ENCODE measurements at places on chromosomes 5 and 9.

GRCh38 chr9:5840788-5841187 is 7.9 kb upstream of the ERMP1 start:
- no peak for DNase-seq

- no peak for DNase-seq
These were observed 51.7 kb downstream of the SH3PXD2B start for GRCh38 chr5:172402531-172403188.

GRCh38 chr5:94524841-94525697 is 93.3 kb downstream of the KIAA0825 start:
- DNase-seq, result no peak

DNA sequence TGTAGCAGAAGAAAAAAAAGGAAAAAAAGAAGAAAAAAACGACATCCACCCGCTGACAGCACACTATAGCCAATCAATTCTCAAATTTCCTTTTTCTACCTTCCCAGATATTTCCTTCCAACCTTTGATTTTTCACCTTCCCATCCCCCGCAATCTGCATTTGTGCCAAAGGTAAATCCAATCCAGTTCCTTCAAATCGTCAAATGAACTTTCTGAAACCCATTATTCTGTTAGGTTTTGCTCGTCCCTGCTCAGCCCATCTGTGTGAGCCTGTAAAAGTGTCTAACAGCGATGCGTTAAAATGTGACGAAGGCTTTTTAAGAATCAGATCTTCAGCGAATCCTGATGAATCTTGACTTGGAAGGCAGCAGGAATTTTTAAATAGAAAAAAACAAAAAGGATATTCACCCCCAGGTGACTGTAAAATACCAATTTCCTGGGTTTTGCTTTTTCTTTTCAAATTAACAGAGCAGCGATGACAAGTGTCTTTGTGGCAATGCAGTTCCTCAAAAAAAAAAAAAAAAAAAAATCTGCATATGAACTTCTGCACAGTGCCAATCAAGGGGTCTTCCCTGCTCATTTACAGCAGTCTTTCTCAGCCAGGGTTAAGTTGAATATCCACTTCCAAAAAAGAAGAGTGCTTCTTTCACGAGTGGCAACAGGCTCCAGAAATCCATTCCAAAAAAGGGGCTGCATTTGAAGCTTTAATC is 367 bp upstream of the SHC3 start:
- no peak for DNase-seq

GRCh38 chr5:6910950-6911349 is 197.7 kb downstream of the TENT4A start:
- DNase-seq, result no peak

GRCh38 chr5:435156-435790 is 7.7 kb upstream of the EXOC3 start:
- DNase-seq, result no peak

GRCh38 chr9:94577571-94577970 is 16.1 kb downstream of the FBP2 start:
- no peak for DNase-seq

DNA sequence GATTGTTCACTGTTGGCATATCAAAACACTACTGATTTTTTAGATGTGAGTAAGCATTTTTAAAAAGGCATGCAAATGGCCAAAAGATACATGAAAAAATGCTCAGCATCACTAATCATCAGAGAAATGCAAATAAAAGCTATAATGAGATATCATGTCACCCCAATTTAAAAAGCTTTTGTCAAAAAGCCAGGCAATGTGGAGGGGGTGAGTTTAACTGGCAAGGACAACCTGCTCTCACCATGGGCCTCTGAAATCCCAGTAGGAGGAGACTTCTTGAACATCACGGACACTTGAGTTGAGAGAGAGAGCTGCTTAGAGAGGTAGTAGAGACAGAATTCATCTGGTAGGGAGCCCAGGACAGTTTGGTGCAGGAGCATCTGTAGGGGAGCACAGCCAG is 347.1 kb upstream of the MPDZ start:
- DNase-seq, result no peak

- no peak for DNase-seq
These were observed 23.6 kb upstream of the CERCAM start for GRCh38 chr9:128396970-128397613.

DNA sequence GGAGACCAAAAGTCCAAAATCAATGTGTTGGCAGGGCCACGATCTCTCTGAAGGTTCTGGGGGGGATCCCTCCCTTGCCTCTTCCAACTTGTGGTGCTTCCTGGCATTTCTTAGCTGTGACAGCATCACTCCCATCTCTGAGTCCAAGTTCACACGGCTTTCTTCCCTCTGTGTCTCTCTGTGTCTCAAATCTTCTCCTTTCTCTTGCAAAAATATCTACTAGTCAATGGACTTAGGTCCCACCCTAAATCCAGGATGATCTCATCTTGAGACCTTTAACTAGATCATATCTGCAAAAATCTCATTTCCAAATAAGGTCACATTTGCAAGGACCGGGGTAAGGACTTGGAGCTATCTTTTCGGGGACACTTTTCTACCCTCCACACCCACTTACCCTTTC is 186.1 kb downstream of the HSD17B3 start:
- no peak for DNase-seq

GRCh38 chr5:36505021-36505420 is 101.4 kb upstream of the SLC1A3 start:
- no peak for DNase-seq

- no peak for DNase-seq
These were observed 198.7 kb upstream of the C9orf72 start for GRCh38 chr9:27771803-27772545.

- DNase-seq, result no peak
These were observed 56.2 kb upstream of the LPAR1 start for GRCh38 chr9:111094433-111094924.

DNA sequence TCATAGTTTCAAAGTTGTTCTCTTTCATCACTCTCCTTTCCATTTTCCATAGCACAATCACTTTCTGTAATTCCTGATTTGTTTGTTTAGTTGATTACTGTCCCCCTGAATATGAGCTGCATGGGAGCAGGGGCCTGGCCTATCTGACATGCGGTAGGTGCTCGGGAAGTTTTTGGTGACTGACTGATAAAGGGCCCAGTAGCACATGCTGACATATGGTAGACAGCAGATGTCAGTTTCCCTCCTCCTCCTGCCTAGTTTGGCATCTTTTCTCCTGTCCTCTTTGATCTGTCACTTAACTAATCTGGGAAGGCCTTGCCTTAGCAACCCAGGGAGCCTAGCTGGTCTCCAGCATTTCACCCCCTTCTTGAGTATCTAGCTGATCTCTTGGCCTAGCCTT is 14.4 kb downstream of the GALNT12 start:
- no peak for DNase-seq

DNA sequence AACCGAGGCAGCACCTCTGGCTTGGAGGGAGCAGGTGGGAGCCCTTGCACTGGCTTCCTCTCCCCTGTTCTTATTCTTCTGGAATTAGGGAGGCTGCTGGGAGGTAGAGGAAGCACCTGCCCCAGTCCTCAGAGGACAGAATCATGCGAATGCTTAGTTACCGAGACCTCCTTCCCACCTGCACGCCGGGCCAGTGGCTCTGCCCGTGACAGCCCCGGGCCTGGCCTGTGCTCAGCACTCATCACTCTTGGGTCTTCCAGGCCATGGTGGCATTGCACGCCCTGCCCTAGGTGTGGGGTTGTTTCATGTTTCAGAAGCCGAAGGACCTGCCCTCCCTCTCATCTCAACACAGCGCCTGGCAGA is 45.3 kb upstream of the NKD2 start:
- no peak for DNase-seq

DNA sequence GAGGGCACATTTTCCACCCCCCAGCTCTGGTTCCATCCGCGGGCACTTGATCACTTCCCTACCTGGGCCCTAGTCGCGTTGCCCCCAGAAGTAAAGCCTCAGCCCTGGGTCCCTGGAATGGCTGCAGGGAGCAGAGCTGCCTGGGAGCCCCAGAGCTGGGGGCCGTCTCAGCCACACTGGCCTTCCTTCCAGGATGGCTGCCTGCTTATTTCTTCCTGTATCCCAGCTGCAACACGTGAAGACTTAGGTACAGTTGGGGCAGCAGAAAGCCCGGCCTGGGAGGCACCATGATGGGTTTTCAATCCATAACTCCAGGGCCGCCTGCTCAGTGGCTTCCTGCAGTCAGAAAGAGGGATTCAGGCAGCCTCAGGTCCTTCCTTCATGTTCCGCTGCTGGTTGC is 232.3 kb downstream of the IRX2 start:
- no peak for DNase-seq

- DNase-seq, result no peak
These were observed 1654.2 kb upstream of the WWC1 start for GRCh38 chr5:166637295-166637694.

GRCh38 chr5:76710991-76711390 is 4.9 kb upstream of the F2R start:
- no peak for DNase-seq

- DNase-seq, result no peak
These were observed 36.1 kb upstream of the COL5A1 start for GRCh38 chr9:134605351-134605965.

- no peak for DNase-seq
These were observed 26.7 kb downstream of the NCBP1 start for GRCh38 chr9:97660340-97660739.

- DNase-seq, result no peak
These were observed 1.6 kb downstream of the FABP6 start for GRCh38 chr5:160230686-160231527.

DNA sequence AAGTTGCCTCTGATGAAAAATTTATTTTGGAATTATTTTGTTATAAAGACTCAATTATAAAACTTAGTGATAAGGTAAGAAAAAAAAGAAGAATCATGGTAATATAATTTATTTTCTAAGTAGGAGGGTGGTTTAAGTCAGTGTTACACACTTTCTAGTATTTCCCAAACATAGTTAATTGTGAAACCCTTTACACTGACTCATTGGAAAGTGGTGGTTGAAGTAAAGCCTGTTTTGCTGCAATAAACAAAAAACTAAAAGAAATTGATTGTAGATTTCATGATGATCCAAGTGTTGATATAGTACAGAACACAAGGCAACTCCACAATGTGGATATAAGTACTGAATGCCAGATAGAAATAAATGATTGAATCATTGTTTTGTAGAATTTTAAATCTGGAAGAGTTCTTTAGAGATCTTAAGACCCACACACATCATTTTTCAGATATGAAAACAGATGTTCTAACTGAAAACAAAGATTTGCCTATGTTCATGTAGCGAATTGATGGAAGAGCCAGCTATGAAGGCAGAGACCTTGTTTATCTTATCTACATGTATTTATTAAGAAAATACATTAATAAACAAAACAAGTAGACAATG is 539.8 kb downstream of the PRELID2 start:
- DNase-seq, result no peak

GRCh38 chr5:160660132-160660531 is 191.9 kb downstream of the ATP10B start:
- no peak for DNase-seq

GRCh38 chr5:55533521-55534435 is 986 bp downstream of the PLPP1 start:
- no peak for DNase-seq

DNA sequence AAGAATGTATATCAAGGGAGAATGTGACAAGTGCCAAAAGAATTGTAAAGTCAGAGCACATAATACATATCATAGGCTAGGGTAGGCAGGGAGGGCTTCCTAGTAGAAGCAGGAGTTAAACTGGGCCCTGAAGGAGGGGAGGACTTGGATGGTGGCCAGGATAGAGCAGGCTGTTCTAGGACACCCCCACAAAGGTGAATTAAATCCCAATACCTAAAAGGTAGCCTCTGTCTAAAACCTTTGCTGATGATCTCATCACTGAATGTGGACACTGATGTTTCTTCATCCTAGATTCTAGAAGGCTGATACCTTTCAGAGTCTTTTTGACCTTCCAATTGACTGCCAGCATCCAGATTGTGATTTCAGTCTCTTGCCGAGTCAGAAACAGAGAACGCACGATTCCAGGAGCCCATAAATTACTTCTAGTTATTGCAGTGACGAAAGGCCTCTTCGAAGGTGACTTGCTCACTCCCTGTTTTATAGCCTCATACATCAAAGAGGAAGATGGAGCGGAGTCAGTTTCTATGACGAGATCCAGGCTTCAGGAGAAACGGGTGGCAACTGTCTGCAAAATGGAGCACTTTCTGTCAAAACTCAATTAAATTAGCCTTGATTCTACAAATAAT is 43.2 kb downstream of the KIF4B start:
- DNase-seq, result no peak

DNA sequence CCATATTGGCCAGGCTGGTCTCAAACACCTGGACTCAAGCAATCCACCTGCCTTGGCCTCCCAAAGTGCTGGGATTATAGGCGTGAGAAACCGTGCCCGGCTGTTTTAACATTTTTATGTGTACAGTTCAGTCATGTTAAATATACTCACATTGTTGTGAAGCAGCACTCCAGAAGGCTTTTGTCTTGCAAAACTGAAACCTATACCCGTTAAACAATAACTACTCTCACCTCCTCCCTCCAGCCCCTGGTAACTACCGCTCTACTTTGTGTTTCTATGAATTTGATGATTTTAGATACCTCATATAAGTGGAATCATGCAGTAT is 23.1 kb upstream of the SHB start:
- DNase-seq, result no peak

DNA sequence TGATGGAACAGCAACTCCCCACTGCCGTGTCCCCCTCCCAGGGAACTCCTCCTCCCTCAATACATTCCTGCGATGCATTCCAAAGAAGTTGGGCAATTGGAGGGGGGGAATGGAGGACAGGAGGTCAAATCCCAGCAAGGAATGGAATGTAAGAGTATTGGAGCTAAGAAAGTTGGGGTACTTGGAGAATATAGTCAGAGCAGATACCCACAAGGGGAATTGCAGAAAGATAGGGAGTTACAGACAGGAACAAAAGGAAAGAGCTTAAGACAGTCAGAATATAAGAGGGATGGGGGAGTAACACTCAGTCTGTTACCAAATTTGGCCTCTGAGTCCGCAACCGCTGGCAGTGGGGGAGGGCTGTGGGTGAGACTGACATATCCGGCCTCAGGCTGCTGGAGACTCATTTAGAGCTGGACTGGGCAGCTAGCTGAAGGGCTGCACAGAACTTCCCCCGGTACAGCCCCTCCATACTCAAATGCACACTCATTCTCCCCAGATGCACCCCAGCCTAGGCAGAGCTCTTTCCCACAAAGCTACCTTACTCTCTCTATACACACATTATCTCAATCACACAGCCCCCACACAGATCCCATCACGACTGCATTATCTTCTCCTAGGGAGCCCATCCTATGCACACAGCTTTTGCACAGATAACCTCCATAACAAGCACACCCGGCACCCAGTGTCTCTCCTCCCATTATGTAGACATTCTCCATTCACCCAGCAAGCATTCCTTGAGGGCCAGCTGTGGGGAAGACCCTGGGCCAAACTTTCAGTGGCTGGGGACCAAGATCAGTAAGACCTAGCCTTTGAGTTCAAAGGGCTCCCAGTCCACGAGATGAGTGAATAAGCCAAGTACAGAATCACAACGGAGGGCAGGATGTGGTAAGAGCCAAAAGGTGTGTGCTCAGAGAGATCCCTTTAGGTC is 3.7 kb downstream of the TLN1 start:
- DNase-seq, result peak; percentile 26

- no peak for DNase-seq
These were observed 12.8 kb downstream of the OSTF1 start for GRCh38 chr9:75101004-75101588.

Measured in stimulated activated CD8-positive, alpha-beta memory T cell treated with anti-CD3 and anti-CD28 coated beads, Interleukin-4, amount 100 ng/mL, for 24 hours (primary cell).